GM23338 (cell line): ENCODE measurements at places on chromosomes 5 and 9. TPM values are rescaled to one million over a fixed set of nuclear protein-coding genes. Genes with fewer than 3 reads are reported as not detected.
A peak's percentile ranks its signal among the peaks of the same experiment; 100 is the strongest.

LCN1 gene
- total RNA-seq: not detected in 2 replicates

GRCh38 chr5:155727512-155728145 is 599.3 kb upstream of the SGCD start:
- peaks cover 5% of the 10 kb centered on the region for H3K4me1 ChIP-seq
- peak; percentile 56 for DNase-seq
- H3K36me3 ChIP-seq: no peaks in the 10 kb centered on the region
- H3K27ac ChIP-seq: no peak overlapping the region

FAM153A gene
- total RNA-seq: not detected in 2 replicates

GRCh38 chr9:132239999-132240840 is 78.4 kb downstream of the NTNG2 start:
- H3K4me3 ChIP-seq: peak overlapping the region; percentile 83
- H3K4me1 ChIP-seq: peaks cover 16% of the 10 kb centered on the region
- H3K36me3 ChIP-seq: no peaks in the 10 kb centered on the region
- no peak overlapping the region for H3K27ac ChIP-seq
- peaks cover 28% of the 10 kb centered on the region for H3K27me3 ChIP-seq
- peak; percentile 54 for DNase-seq

GRCh38 chr5:128770907-128771306 is 194.4 kb upstream of the SLC27A6 start:
- H3K4me1 ChIP-seq: no peaks in the 10 kb centered on the region
- no peak overlapping the region for H3K4me3 ChIP-seq
- H3K27ac ChIP-seq: no peak overlapping the region
- no peaks in the 10 kb centered on the region for H3K36me3 ChIP-seq
- no peaks in the 10 kb centered on the region for H3K27me3 ChIP-seq

DNA sequence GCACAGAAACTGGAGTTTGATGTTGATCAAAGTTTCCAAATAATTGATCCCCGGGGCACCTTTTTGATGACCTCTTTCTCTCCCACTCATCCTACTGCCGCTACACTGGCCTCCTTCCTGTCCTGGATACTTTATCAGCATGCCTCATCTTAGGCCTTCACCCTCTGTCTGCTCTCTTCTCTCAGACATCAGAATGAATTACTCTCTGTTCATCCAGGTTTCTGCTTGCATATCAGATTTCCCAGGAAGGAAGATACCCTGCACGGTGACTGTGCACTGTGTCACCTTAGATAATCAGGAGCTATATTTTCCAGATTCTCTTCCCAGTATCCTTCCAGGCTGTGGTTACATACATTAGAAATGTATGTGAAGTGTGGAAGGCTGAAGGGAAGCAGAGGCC is 397.0 kb downstream of the DIRAS2 start:
- H3K27me3 ChIP-seq: no peaks in the 10 kb centered on the region
- no peaks in the 10 kb centered on the region for H3K36me3 ChIP-seq
- H3K4me3 ChIP-seq: no peak overlapping the region
- DNase-seq: no peak
- H3K4me1 ChIP-seq: no peaks in the 10 kb centered on the region
- no peak overlapping the region for H3K27ac ChIP-seq

- H3K4me3 ChIP-seq: no peak overlapping the region
- DNase-seq: no peak
- H3K27me3 ChIP-seq: no peaks in the 10 kb centered on the region
- no peaks in the 10 kb centered on the region for H3K36me3 ChIP-seq
Measured at GRCh38 chr5:159456722-159457465, 126.6 kb upstream of the IL12B start.

DNA sequence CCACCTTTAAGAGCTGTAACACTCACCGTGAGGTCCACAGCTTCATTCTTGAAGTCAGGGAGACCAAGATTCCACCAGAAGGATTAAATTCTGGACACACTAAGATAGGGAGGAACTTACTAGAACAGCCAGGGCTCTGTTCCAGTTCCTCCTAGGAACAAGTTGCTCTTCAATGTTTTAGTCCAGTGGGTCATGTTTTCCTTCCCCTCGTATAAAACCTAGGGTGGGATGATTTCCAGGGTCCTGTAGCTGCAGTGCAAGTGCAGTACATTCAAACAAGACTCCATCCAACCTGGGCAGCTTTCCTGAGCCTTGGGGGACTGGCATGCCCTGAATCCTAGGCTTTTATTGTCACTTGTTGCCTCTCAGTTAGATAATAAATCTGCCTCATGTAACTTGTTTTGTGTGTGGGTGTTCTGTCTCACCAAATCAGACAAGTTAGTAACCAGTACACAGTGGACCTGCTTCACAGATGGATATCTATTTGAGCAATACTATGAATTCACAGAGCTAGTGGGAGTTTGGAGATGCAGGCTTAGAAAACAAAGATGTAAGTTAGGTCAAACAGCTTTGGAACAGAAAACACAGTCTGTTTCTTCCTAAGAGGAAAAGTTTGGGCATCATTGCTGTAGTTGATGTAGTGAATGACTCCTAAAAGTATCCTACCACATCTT is 405.6 kb downstream of the GABRG2 start:
- no peak for DNase-seq
- H3K4me1 ChIP-seq: no peaks in the 10 kb centered on the region
- H3K27ac ChIP-seq: no peak overlapping the region

- DNase-seq: no peak
- H3K4me1 ChIP-seq: no peaks in the 10 kb centered on the region
- no peaks in the 10 kb centered on the region for H3K36me3 ChIP-seq
- H3K27me3 ChIP-seq: no peaks in the 10 kb centered on the region
- H3K4me3 ChIP-seq: no peak overlapping the region
Measured at GRCh38 chr5:118095115-118095514, 893.2 kb downstream of the DTWD2 start.

KCNMB1 gene
- 0.17 and 0.23 TPM in 2 replicates for total RNA-seq

GRCh38 chr9:76394195-76394959 is at the start of gene RFK:
Gene RFK, minus strand, starts transcription at chr9:76394426. Its CDS starts 255 bp downstream, at chr9:76394171.
- DNase-seq: peak; percentile 93
- no peaks in the 10 kb centered on the region for H3K27me3 ChIP-seq
- no peaks in the 10 kb centered on the region for H3K36me3 ChIP-seq
- no peaks in the 10 kb centered on the region; the same call in 1 of the 2 replicates for H3K4me1 ChIP-seq
- H3K4me3 ChIP-seq: peak within 1 kb of the TSS; percentile 75
- peak within 1 kb of the TSS; percentile 95 for H3K27ac ChIP-seq

DNA sequence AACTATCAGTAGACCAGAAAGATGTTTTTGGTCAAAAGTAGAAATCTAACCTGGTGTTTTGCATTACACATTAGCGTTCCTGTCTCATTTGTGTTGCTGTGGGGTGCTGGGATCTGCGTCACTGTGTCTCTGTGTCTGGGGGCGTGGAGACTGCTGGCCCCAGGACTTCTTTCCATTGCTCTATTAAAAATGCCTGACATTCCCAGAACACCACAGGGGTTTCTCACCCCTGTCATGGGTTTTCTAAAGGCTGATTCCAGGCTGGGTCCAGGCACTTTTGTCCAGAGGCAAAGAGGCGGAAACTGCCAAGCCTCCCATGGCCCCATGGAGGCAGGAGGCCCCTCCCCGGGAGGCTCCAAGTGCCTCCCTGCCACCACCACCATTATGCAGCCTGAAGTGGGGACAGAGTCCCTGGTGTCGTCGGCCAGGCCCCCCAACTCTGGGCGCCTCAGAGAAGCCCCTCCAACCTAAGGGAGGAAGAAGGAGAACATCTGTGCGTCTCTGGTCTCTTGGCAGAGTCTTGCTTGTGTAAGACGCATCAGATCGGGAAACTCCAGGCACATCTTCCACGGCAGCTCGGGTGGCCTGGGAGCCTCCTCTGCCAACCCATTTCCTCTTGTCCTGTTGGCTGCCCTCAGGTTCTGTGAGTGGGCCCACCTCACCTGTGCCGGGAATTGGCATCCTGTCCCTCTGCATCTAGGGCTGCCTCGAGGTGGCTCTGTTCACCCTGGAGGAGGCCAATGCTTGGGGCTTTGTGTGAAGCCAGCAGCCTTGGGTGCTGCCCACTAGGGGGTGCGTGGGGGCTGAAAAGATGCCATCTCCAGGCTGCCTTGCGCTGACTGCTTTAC is 13.8 kb upstream of the PLEKHG4B start:
- no peak overlapping the region for H3K27ac ChIP-seq
- H3K4me1 ChIP-seq: peaks cover 18% of the 10 kb centered on the region
- no peaks in the 10 kb centered on the region for H3K36me3 ChIP-seq
- no peak overlapping the region for H3K4me3 ChIP-seq
- no peaks in the 10 kb centered on the region for H3K27me3 ChIP-seq
- peak; percentile 58 for DNase-seq

GRCh38 chr9:7348692-7349091 is 450.9 kb downstream of the DMAC1 start:
- no peaks in the 10 kb centered on the region; the same call in 1 of the 2 replicates for H3K4me1 ChIP-seq
- no peaks in the 10 kb centered on the region for H3K36me3 ChIP-seq
- H3K27me3 ChIP-seq: no peaks in the 10 kb centered on the region
- no peak overlapping the region for H3K27ac ChIP-seq
- DNase-seq: no peak

DNA sequence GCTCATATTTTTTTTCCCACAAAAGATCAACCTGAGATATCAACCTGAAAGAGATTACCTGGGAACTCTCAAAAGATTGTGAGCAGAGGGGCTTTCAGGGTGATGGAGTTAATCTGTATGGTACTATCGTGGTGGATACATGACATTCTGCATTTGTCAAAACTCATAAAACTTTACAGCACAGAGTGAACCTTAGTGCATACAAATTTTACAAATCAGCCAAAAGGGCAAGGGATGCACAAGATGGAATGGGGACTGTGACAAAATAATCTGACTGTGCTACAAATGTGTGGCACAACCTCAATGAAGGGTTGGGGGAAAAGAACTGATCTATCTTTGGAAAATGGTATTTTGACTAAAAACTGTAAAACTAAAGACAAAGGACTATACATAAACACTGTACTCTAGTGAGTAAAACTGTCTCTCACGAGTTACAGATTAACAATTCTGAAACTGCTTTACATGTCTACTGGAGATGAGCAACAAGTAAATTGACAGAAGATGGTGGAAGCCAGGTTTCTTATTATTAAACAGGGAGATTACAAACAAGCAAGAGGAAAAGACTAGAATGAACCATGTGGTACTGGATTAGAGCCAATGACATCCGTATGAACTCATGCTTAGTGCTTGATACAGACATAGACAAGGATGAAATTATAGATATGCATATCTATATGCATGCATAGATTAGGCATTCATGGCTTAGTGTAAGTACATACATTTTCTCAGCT is 24.8 kb upstream of the RLN1 start:
- H3K4me1 ChIP-seq: no peaks in the 10 kb centered on the region; the same call in 1 of the 2 replicates
- DNase-seq: no peak
- H3K4me3 ChIP-seq: no peak overlapping the region
- no peaks in the 10 kb centered on the region for H3K27me3 ChIP-seq
- H3K27ac ChIP-seq: no peak overlapping the region

GRCh38 chr9:89036383-89036782 is 45.1 kb downstream of the S1PR3 start:
- no peak for DNase-seq
- H3K36me3 ChIP-seq: no peaks in the 10 kb centered on the region
- no peaks in the 10 kb centered on the region for H3K27me3 ChIP-seq

ADGRD2 gene
- total RNA-seq: 0.45 TPM in 1 of 2 replicates, not detected in the other

PCDHGB6 gene
- total RNA-seq: 7.1 and 8.1 TPM in 2 replicates

- no peak overlapping the region for H3K4me3 ChIP-seq
- no peak overlapping the region for H3K27ac ChIP-seq
- H3K4me1 ChIP-seq: 0 out of 2 replicates have a peak, but pooled peaks cover 8% of the 10 kb centered on the region
- H3K36me3 ChIP-seq: no peaks in the 10 kb centered on the region
- no peak for DNase-seq
Measured at GRCh38 chr5:31021181-31021624, 172.3 kb upstream of the CDH6 start.

DNA sequence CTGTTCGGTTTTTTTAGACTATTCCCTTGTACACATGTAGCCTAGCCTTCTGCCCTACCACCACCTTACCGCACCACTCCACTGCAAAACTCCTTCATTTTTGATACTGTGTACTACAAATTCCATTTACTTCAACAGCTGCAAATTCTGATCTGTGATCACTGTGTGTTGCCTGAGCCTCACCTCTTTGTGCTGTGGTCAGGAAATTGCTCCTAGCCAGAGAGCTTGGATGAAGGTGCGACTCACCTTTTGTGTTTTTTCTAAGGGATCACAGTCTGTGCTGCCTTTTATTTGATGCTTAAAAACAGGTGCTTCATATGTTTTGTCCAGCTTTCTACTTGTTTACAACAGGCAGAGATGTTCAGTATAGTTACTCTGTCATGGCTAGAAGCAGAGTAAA is 31.5 kb downstream of the CSNK1G3 start:
- H3K27me3 ChIP-seq: no peaks in the 10 kb centered on the region
- no peak overlapping the region for H3K27ac ChIP-seq
- H3K36me3 ChIP-seq: no peaks in the 10 kb centered on the region
- DNase-seq: no peak
- H3K4me3 ChIP-seq: no peak overlapping the region

DNA sequence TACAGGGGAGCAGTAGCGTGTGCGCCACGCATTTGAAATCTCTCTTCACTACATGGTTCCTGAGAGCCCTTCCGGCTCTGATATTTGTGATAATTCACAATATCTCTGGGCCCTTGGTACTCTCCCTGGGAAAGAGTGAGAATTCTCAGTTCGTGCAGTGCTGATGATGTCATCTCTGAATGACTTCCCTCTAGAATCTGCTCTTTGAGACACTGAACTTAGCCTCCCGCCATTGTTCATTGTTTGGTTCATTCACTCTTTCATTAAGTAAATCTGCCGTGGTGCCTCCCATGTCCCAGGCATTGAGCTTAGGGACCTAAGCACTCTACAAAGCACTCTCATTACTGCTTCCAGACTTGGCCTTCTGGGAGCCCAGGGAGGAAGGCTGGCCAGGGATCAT is 94.0 kb downstream of the PPARGC1B start:
- no peak for DNase-seq
- H3K27ac ChIP-seq: no peak overlapping the region
- no peak overlapping the region for H3K4me3 ChIP-seq
- H3K36me3 ChIP-seq: no peaks in the 10 kb centered on the region

DNA sequence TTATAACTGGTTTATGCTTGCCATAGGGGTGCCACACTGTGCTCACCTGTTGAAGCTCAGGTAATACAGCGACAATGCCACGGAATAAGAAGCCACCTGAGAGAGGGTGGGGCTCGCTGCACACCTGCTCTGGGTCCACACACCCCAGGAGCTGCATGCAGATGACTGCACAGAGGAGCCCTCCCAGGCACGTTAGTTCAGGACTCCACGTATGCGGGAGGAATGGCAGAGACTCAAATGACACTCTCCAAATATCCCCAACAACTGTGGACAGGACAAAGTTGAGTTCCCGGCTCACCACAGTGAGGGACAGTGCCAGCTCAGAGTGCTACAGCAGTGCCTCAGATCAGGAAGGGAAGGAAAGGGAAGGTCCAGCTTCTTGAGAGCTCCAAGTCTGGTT is 5.8 kb upstream of the FCN1 start:
- H3K27me3 ChIP-seq: no peaks in the 10 kb centered on the region
- no peak for DNase-seq
- no peaks in the 10 kb centered on the region for H3K4me1 ChIP-seq
- H3K4me3 ChIP-seq: no peak overlapping the region
- no peak overlapping the region for H3K27ac ChIP-seq
- no peaks in the 10 kb centered on the region for H3K36me3 ChIP-seq

HAVCR2 gene
- 0.49 and 3.4 TPM in 2 replicates for total RNA-seq
